ENCODE measurements at places on chromosomes 11 and 22.

- no peak for DNase-seq
Observed at GRCh38 chr11:68425866-68426380, 34.6 kb upstream of the PPP6R3 start.

DNA sequence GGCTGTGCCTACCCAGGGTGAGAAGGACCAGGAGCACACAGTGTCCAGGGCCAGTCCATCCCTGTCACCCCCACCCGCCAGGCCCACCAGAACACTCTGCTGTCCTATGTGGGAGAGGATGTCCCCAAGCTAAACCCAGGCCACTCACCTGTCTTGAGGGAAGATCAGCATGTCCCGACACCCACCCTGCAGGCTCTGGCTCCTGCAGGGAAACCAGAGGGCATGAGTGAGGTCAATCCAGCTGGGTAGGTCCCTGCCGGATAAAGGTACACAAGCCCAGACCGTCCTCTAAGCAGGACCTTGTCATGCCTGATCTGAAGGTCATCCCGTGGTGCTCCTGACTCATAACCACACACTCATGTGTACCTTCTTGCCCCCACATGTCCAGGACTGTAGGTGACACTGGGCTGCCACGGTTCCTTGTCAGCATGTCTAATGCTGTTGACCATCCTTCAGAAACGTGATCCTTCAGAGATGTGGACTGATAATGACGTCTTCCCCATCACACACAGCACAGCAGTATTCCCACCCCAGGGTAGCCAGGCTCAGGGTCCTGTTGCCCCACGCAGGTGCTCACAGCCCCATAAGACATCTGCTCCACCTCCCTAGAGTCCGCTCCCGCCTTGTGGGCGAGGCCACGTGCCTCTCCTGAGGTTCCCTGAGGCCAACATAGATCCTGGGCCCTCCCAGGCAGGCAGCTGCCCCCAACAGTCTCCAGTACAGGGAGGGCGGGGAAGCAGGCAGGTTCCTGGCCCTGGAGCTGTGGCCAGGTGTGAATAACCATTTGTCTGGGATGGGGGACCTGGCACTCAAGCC lies 6.1 kb downstream of the ARVCF start:
- DNase-seq: no peak

DNA sequence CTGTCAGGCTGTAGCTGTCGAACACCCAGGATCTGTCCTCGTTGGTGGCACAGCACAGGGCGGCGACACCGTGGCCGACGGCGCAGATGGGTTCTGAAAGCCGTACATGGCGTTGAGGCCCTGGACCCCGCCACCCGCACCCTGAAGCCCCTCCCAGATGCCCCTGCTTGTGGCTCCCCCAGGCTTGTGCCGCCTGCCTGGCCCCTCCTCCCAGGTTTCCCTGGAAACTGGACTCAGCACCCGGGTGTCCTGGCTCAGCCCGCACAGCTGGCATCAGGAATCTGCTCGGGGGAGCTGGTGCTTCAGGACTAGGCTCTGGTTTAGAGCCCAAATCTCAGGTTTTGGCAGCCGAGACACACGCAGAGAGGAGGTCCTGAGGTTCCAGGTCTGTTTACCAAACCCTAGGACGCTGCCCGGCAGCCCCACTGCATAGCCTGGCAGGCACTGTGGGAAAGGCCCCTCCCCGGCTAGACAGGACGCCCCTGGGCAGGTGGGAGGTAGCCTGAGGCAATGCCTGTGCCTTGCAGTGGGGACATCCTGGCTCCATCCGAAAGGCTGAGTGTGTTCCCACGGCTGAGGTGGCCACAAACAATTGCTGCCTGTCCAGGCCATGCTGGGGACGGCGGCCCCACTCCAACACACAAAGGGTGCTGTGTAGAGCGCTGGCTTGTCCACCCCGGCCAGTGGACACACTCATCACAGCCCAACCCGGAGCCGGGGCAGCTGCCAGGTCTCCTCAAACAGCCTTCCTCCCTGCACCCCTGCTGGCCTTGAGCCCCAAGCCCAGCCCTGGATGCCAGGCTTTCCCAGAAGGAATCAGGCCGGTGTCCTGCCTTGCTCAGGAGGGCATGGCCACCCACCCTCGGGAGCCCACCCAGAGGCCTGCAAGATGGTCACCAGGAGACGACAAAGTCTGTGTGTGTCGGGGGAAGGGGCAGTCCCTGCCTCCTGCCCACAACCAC lies 4.6 kb downstream of the GATD1 start:
- no peak for DNase-seq

DNA sequence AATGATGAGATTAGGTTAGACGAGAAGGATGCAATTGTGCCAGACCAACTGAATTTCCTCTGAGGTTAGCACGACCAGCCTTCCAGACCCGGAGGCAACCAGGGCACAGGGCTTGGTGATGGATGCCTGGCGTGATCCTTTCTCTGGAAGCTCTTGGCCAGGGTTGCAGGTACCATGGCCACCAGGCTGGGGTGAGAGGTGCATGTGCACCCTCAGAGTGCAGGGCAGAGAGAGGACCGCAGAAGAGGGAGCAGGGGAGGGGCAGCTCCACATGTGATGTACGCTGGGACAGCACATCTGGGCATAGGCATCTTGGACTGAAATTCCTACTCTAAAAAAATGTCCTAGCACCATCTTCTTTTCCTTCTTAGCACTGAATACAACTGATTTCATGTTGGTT lies 10.9 kb downstream of the KCNJ1 start:
- no peak for DNase-seq

DNA sequence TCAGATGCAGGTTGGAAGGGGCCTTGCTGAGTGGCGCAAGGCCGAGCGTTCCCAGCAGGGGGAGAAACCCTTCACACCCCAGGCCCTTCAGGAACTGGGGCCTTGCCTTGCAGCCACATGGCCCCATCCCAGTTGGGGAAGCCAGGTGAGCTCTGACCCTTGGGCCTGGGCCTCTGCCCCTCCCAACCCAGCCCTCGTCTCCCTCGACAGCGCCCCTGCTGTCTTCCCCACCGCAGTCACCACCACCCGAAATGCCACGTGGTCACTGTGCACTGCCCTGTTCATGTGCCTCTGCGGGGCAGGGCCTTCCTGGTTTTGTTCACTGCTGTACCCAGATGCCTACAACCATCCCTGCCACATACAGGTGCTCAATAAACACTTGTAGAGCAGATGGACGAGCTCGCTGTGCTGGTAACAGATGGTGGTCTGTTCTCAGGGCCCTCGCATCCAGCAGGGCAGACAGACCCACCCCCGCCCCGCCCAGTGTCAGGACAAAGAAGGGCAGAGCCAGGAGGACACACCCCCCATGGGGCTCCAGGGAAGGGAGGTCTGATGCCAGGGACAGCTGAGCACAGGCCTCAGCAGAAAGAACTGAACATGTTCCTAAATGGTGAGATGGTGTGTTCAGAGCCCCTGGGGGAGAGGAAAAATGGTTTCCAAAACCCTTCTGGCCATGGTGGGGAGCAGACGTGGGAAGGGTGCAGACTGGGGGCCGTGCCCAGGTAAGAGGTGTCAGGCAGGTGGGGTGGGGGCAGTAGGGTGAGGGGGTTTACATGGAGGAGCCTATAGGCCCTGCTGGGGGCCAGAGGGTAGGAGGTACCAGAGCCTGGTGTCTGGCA lies 3.7 kb downstream of the POLR2L start:
- peak; percentile 88 for DNase-seq

DNA sequence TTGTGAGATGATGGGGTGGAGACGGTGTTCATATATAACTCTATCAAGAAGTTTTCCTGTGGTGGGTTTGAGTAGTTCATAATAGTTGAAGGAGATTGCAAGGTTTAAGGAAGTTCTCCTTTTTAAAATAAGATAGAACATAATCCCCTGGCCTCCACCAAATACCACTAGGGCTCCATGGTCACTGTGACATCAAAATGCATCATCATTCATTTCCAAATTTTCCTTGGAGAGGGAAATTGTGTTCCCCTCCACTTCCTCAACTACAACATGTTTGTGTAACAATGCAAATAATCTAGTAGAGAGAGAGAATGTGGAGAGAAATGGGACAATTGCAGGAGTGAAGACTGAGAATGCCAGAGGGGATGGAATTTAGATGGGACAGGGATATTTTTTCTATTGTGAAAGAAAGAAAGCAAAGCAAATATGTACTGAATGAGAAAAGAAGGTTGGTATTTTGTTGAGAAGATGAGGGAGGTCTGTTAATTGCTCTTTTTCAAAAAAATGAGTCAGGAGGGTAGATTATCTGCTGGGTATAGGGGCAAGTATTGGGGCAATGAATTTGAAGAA lies 33.4 kb upstream of the ZBED5 start:
- DNase-seq: no peak

GRCh38 chr11:1761857-1762536 lies 1.7 kb downstream of the CTSD start:
- no peak for DNase-seq

GRCh38 chr11:100964435-100964834 lies 165.2 kb downstream of the PGR start:
- no peak for DNase-seq

DNA sequence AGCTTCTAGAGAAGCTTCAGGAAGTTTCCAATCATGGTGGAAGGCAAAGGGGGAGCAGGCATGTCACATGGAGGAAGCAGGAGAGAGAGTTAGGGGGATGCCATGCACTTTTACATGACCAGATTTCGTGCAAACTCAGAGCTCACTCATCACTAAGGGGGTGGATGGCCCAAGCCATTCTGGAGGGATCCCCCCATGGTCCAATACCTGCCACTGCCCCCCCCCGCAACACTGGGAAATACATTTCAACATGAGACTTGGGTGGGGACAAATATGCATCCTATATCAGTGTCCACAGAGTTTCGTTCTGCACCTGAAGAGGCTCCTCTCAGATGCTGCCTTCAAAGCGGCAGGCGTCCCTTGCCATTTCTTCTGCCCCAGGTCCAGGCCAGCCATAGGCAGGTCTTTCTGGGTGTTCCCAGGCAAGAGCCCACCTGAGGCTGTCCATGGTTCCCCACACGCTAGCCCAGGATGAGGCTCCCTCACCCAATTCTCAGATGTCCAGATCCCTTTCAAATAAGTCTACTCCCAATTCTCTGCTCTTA lies 1344.3 kb downstream of the TBC1D22A start:
- no peak for DNase-seq

GRCh38 chr11:111922803-111923202 lies 4.1 kb downstream of the C11orf52 start:
- no peak for DNase-seq

DNA sequence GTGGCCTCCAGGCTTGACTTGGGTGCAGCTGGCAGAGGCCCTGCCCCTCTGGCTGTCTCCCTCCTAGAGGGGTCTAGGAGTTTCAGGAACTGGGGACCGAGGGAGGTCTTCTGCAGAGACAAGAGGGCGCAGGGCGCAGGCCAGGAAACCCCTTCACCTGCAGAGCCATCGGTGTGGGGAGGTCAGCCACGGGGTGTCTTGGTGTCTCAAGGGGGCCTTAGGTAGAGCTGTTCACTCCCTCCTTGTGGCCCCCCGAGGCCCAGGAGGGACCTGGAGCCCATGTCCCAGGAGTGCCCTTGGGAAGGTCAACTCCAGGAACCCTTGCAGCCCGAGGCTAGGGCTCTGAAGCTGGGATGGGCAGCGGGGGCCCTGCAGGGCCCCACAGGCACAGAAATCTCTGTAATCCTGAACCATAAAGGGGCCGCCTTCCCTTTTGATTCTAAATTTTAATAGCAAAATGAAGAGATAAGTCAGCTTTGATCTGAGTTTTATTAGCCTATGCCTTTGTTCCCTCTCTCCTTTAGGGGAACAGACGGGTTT lies 31.4 kb upstream of the TH start:
- no peak for DNase-seq

DNA sequence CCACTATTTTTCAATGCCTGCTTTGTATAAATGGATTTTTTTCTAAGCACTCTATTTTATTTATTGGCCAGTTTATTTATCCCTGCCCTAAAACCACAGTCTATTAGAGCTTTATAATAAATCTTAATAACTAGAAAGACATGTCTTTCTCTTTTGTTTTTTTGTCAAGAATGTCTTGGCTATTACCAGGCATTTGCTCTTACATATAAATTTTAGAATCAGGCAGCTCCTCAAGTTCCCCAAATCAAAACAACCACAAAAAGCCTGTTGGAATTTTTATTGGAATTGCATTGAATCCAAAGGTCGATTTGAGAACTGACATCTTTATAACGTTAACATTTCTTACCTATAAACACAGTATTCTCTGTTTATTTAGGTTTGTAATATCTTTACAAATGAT lies 85.8 kb upstream of the SC5D start:
- no peak for DNase-seq

- DNase-seq: no peak
Observed at GRCh38 chr11:94245121-94245520, 59.3 kb upstream of the IZUMO1R start.

- DNase-seq: peak; percentile 75
Observed at GRCh38 chr22:22463855-22464540, 44.5 kb downstream of the ZNF280B start.

DNA sequence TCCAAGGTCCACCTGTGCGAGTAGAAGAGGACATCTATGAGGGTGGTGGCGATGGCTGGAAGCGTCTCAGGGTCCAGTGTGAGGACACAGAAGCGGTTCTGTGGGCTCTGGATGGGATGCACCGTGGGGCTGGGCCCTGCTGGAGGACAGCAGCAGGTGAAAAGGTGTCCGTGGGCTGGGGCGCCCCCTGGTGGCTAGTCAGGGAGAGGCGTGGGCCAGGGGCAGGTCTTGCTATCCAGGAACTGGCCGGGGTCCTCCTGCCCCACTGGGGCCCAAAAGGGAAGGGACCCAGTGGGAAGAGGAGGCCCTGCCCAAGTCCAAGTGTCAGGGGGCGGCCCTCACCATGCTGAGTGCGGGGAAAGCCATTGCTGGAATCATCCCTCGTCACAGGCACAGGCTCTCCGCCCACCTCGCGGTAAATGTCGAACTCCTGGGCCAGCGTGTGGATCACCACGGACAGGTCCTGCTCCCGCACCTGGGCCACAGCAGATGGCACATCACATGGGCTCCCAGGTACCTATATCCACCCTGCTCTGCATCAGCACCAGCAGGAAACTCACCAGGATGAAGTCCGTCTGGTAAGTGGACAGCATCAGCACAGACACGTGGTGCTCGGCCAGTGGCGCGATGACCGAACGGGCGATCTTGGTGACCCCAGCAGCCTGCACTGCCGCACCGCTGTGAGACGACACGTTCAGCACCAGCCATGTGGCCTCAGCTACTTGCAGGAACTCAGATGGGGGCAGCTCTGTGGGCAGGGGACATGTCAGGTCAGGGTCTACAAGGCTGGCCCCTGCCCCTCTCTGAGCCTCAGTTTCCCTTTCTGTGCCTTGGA lies 2.3 kb downstream of the CASTOR1 start:
- DNase-seq: peak; percentile 45

GRCh38 chr22:22133910-22134309 lies 110.7 kb upstream of the VPREB1 start:
- DNase-seq: no peak

DNA sequence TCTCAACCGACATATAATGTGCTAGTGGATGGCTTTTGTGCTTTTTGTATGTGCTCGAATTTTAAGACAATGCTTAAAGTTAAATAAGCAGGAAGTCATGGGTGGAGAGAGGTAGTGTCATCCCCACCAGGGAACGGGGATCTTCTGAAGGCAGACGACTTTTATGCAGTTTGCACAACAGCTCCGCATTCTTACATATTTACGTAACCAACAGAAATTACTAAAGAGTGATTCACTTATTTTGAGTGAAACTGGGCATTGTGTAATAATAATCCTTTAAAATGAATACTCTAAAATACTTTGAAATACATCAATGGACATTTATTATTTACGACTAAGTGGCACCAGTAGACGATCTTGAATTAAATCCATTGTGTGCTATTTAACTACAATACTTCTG lies 305.1 kb downstream of the CNTN5 start:
- no peak for DNase-seq
